ENCODE measurements at places on chromosomes 12 and 14.

DNA sequence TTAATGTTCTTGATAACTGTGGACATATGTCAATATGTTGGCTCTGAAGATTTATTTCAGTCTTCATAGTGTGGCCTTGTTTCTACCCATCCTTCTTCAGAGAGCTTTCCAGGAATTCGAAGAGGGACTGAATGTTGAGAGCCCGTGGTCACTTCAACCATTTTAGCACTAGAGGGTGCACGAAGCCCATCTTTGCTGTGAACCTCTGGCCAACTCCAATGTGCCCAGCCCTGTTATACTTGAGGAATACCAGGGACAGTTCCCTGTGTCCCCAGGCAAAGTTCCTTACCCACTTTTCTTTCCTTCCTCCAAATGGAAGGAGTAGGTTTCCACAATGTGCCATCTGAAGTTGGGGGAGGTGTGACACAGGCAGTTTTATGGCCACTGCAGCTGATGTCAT is 603.5 kb downstream of the RPL10L start:
- DNase-seq, result peak; percentile 29

DNA sequence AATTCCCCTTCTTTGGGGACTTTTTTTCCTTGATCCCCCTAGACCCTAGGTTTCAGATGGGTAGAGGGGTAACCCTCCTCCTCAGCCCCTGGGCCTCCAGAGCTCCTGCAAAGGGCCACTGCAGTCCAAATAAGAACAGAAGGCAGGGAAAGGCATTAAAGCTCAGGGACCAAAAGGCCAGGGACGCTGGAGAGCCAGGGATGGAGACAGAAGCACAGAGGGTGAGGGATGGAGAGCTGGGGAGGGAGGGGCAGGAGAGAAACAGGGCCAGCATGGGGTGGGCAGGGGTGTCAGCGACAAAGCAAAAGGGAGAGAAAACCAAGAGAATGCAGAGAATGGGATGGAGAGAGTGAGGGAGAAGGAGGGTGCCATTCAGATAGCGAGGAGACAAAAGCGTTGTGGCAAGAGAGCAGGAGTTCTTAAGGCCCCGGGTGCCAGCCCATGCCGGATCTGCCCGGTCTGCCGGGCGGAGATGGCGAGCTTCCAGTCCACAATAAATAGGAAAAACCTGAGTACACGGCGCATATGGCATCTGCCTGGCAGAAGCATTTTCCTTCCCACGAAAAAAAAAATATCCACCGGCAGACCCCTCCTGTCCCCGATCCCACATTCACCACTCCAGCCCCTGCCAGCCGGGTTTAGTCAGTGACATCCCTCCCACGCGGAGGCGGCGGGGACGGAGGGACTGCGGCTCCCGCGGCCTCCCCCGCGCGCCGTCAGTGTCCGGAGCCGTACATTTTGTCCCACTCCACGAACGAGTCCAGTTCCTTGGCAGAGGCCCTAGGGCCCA is 28.6 kb downstream of the FIGNL2 start:
- DNase-seq, result no peak

- DNase-seq, result no peak
These were observed 1.4 kb downstream of the AKT1 start for GRCh38 chr14:104794099-104794498.

GRCh38 chr12:42187799-42188198 is 43.1 kb upstream of the GXYLT1 start:
- DNase-seq, result no peak

DNA sequence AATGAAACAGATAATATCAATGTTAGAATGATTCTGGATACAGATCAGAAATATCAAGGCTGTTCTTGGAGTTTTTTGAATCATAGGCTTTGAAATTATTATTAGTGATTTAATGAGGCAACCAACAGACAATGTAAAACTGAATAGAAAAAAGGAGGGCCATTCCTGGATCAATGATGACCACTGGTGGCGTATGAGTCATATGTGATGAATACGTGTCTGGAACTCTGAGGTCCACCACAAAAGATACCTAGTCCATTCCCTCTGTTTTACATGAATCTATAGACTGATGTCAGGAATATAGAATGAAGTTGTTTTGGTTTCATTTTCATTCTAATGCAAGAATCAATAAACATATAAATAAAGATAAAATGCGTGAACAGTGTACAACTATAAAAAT is 78.3 kb upstream of the RTL1 start:
- peak; percentile 40 for DNase-seq

- no peak for DNase-seq
These were observed 96.7 kb downstream of the CHST11 start for GRCh38 chr12:104553421-104553820.

DNA sequence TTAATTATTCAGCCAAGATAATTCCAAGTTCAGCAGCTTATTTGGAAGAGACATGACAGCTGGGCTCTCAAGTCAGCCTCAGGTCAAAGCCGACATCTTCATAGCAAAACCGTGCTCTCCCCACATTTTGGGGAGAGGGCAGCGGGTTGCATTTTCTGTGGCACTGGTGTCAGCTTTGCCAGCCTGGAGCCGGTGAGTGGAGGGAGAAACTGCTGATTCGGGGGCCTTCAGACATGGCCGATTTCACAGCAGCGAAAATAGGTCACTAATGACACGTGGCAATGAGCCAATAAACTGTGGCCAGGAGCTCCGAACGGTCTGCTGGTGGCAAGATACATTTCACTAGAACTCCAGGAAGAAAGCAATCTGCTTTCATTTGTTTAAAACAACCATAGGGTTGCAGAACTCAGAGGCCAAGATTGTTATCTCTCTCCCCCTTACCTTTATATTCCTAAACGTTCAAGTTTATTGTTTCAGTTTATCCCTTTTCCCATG is 173.2 kb downstream of the CAND1 start:
- DNase-seq, result peak; percentile 35

DNA sequence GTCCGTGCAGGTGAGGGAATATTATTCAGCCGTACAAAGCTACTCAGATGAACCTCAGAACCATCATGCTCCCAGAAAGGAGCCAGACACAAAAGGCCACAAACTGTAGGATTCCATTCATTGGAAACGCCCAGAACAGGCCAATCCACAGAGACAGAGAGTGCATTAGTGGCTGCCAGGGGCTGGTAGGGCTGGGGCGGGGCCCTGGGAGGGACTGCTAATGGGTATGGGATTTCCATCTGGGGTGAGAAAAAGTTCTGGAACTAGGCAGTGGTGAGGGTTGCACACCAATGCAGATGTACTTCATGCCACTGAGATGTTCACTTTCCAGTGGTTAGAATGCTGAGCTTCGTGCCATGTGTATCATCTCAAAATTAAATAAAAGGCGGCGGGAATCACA is 101.1 kb downstream of the RFLNA start:
- no peak for DNase-seq

DNA sequence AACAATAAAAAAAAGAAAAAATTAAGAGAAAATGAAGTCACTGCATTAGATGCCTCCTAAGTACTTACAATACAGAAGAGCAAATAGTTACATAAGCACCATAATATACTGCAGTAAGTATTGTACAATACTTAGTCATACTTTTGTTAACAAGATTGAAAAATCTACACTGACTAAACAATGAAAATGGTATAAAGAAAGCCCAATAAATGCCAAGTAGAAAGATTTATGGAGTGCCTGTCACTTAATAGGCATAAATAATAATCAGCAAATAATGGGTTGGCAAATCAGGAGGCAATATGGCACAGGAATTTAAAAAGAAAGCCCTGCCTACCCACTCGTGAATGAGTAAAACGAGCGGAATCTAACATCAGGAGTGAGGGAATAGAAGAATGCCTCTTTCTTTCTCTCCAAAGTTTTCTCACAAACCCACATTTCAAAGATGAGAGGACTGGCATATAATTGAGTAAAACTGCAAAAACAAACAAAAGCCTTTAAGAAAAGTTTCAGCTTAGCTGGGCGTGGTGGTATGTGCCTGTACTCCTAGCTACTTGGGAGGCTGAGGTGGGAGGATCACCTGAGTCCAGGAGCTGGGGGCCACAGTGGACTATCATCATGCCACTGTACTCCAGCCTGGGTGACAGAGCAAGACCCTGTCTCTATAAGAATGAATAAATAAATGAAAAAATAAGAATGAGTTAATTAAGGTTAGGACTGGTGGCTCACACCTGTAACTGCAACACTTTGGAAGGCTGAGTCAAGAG is 36.1 kb downstream of the CRY1 start:
- DNase-seq, result no peak

- DNase-seq, result no peak
These were observed 2.5 kb downstream of the KCNH3 start for GRCh38 chr12:49541140-49541861.

DNA sequence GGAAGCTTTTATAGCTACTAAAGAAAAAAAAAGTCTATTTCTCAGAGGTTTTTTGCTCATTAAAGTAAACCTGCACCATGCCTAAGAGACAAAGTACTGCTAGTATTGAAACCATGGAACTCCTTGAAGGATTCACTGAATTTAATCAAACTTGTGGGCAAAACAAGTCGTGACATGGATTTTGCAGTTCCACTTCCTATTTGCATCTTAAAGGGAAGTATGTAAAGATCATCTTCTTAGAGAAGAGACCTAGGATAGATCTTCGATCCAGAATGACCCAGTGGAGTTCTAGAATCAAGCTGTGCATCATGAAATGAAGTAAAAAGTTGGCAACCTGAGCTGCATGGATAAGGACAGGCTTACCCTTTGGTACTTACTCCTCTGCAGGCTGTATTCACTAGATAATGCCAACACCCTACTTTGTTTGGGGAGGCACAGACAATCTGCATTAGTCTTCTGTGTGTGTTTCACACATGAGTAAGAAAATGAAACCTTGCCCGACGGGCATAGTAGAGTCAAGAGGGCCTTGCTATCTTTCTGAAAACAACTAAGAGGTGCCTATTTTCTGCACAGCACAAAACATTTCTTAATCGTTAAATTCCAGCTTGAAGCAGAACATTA is 1.9 kb downstream of the GNG2 start:
- no peak for DNase-seq

GRCh38 chr12:111773801-111774551 is 7.2 kb downstream of the ALDH2 start:
- DNase-seq, result peak; percentile 81

DNA sequence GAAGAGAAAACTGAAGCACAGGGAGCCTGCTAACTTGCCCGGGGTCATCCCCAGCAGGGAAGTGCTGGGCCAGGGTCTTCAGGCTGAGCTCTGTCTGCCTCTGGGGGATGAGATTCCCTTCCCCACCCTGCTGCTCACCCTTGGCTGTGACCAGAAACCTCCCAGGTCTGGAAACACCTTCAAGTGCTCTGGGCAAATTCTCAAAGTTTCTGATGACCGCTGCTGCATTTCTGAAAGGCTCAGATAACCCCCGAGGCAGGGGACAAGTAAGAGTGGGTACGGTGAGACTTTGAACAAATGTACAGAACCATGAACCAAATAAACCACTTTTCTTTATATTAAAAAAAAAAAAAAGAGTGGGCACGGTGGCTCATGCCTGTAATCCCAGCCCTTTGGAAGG is 41.3 kb downstream of the LTBP2 start:
- no peak for DNase-seq
